ENCODE measurements at places on chromosomes 5 and 9. TPM values are rescaled to one million over a fixed set of nuclear protein-coding genes. Genes with fewer than 3 reads are reported as not detected.

Gene CCL21
- total RNA-seq: 15.7 TPM

Gene MARCHF11
- 1.0 TPM for total RNA-seq

Gene TSLP
- under 0.01 TPM for total RNA-seq

Gene C9orf50
- not detected for total RNA-seq

Gene EGR1
- total RNA-seq: 21.4 TPM

Gene LSM11
- total RNA-seq: 8.9 TPM

Gene ZNF300
- total RNA-seq: 5.2 TPM

Gene MSX2
- total RNA-seq: not detected

Gene TMEM215
- total RNA-seq: 0.52 TPM

Gene PCDH1
- 20.9 TPM for total RNA-seq

Gene NMUR2
- total RNA-seq: not detected

Gene PGGT1B
- total RNA-seq: 14.1 TPM

Gene HTR4
- not detected for total RNA-seq

Gene KIF20A
- 8.9 TPM for total RNA-seq

Gene N4BP3
- total RNA-seq: 12.0 TPM

Gene SRD5A1
- 4.2 TPM for total RNA-seq

Gene SPATA31E1
- total RNA-seq: not detected

Gene C1QTNF2
- total RNA-seq: 15.1 TPM

Gene IL31RA
- total RNA-seq: 1.0 TPM

Gene SMARCA2
- 88.7 TPM for total RNA-seq

Gene KCNN2
- total RNA-seq: 16.2 TPM

Gene NUTM2G
- not detected for total RNA-seq

Gene INSYN2B
- total RNA-seq: not detected

Gene CNTNAP3B
- total RNA-seq: 14.6 TPM

Gene CD14
- total RNA-seq: 39.7 TPM

Gene NME5
- not detected for total RNA-seq

Gene C5orf63
- total RNA-seq: 3.7 TPM

Gene ADAMTS12
- 19.3 TPM for total RNA-seq

Gene HNRNPA0
- 18.8 TPM for total RNA-seq

Gene CRB2
- under 0.01 TPM for total RNA-seq

Gene SLC25A48
- total RNA-seq: 0.52 TPM

Gene RORB
- total RNA-seq: under 0.01 TPM

Gene EGFLAM
- 41.8 TPM for total RNA-seq

Gene FRMD3
- total RNA-seq: 27.7 TPM

Gene ITK
- under 0.01 TPM for total RNA-seq

Gene BRD3
- total RNA-seq: 20.9 TPM

Gene MYOZ3
- total RNA-seq: 4.7 TPM

Gene SH3PXD2B
- 12.0 TPM for total RNA-seq

Gene GRXCR2
- not detected for total RNA-seq

Gene FAM170A
- not detected for total RNA-seq

Gene ZFYVE16
- total RNA-seq: 50.1 TPM

Gene TRIM36
- total RNA-seq: 2.6 TPM

Gene SCGB3A2
- total RNA-seq: not detected

Measured in skeletal muscle tissue (tissue), 5 donors.